Uterine smooth muscle cell (primary cell): ENCODE measurements at places on chromosomes 3 and 15. TPM values are rescaled to one million over a fixed set of nuclear protein-coding genes. Genes with fewer than 3 reads are reported as not detected.

HYAL1 gene
- 0.50 and 0.66 TPM in 2 replicates for total RNA-seq

SLC24A5 gene
- not detected in 2 replicates for total RNA-seq

GOLGA8A gene
- 29.4 and 37.6 TPM in 2 replicates for total RNA-seq

XCR1 gene
- under 0.01 TPM in 1 of 2 replicates, not detected in the other for total RNA-seq

GABRR3 gene
- not detected in 2 replicates for total RNA-seq

RPL22L1 gene
- total RNA-seq, result 177 and 213 TPM in 2 replicates

LINGO1 gene
- total RNA-seq, result not detected in 2 replicates

ARHGAP11A gene
- 16.9 and 50.8 TPM in 2 replicates for total RNA-seq

AADACL2 gene
- total RNA-seq, result not detected in 2 replicates

DGKG gene
- total RNA-seq, result 1.1 and 6.3 TPM in 2 replicates

KLF15 gene
- 1.5 and 3.4 TPM in 2 replicates for total RNA-seq

MST1 gene
- total RNA-seq, result 5.4 and 6.2 TPM in 2 replicates
